ENCODE measurements at places on chromosomes 16 and 17. TPM values are rescaled to one million over a fixed set of nuclear protein-coding genes. Genes with fewer than 3 reads are reported as not detected.

GRCh38 chr17:12821376-12821940 is 32.2 kb downstream of the ARHGAP44 start:
- H3K36me3 ChIP-seq: no peaks in the 10 kb centered on the region
- H3K4me1 ChIP-seq: no peaks in the 10 kb centered on the region
- H3K4me3 ChIP-seq: no peak overlapping the region
- DNase-seq: no peak

- no peaks in the 10 kb centered on the region for H3K4me1 ChIP-seq
- H3K36me3 ChIP-seq: no peaks in the 10 kb centered on the region
- H3K27ac ChIP-seq: no peak overlapping the region
These were observed 53.4 kb downstream of the CACNG3 start for GRCh38 chr16:24309258-24310142.

MYH13 gene
- total RNA-seq: not detected

MRPL27 gene
- 34.8 TPM for total RNA-seq
